ENCODE measurements at places on chromosomes 3 and 15.
A peak's percentile ranks its signal among the peaks of the same experiment; 100 is the strongest.

DNA sequence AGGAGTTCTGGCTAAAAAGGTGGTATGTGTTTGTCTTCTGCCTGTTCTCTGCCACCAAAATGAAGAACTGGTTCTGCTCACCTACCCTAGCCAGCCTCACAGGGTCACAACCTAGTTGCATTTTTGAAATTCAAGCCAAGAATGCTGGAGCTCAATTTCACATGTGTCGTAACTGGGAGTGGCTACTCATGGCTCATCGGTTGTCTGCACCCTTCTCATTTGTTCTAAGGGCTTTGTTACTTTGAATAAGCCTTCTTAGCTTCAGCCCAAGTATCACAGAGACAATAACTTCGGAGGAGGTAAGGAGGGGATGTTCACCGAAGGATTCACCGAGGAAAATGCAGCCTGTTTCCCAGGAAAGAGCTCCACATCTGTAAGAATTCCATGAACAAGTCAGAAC lies 134.3 kb upstream of the RARB start:
- no peak for DNase-seq

GRCh38 chr3:113728661-113729060 lies 17.4 kb downstream of the NAA50 start:
- no peak for DNase-seq

DNA sequence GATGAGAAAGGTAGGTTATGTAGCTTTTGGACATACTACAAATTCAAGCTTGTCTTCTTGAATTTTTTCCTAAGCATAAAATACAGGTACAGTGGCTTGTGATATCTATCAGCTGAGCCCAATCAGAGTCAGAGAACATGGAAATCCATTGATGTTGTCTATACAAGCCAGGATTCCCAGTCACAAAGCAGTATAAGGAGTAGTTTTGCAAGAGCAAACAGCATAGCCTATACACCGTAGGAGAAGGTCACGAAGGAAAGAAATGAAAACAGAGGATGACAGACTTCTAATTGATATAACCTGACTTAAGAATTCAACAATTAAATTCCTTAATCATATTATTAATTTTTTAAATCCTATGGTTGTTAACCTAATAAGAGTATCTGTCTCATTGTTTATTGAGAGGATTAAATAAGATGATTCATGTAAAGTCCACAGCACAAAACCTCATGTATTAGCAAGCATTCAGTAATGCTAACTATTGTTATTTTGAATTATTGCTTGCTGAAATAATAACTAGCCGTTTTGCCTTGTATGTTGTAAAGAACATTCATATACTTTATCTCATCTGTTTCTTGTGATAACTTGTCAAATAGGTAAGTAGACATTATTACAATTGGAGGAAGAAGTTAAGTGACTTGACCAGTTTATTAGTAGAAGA lies 276.6 kb upstream of the ZPLD1 start:
- DNase-seq = no peak

DNA sequence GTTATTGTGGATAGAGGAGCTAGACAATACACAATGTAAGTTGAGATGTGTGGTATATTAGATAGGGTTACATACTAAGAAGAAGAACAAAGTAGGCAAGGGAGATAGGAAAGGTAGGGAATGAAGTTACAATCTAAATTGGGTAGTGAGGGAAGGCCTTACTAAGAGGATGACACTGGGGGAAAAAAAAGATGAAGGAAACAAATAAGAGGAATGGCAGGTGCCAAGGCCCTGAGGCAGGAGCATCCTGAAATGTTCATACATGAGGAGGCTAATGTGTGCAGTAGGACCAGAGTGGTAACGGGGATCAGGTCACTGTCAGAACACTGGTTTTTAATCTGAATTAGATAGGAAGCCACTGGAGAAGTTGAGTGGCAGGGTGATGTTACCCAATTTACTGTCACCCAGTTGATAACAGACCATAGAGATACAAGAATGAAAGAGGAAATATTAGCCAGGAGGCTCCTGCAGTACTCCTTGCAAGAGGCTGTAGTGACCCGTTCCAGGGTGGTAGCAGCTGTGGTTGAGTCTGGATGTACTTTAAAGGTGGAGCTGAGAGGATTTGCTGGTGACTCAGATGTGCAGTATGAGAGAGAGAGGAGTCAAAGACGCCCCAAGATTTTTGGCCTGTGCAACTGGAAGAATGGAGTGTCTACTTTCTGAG lies 14.4 kb downstream of the RTP1 start:
- DNase-seq = no peak

DNA sequence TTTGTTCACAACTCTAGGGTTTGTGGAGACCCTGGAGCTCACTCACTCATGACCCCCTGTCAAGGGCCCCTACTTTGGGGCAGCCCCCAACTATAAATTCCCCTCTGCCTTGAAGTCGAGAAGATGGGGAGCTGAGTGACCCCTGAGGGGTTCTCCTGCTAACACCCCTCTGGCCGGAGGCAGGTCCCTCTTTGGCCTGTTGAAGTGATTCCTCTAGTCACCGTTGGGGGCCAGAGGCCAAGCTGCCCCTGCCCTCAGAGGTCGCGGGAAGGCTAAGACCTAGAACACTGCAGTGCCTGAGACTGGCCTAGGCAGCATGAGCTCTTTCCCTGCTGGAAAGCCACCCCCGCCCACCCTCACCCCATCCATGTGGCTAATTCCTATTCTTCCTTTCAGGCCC lies 15.4 kb upstream of the SKOR1 start:
- no peak for DNase-seq

DNA sequence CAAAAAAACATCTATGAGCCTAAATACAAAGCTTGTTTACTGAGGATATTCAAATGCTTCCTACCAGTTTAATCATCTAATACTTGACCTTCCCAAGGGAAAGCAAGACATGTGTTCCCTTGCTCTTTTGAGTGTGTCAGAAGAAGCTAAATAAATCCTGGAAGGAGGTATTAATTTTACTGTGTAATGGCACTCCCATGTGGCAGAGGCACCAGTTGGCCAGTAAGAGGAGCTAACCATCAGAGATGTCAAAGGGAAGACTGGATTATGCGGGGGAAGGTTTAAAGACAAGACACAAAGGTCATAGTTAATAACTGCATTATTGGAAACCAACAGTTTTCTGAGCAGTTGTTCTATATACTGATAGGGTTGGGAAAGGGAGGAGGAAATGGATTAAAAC lies 125.1 kb downstream of the SUCLG2 start:
- DNase-seq = no peak

GRCh38 chr15:25763954-25764353 lies 99.2 kb downstream of the ATP10A start:
- DNase-seq = no peak

DNA sequence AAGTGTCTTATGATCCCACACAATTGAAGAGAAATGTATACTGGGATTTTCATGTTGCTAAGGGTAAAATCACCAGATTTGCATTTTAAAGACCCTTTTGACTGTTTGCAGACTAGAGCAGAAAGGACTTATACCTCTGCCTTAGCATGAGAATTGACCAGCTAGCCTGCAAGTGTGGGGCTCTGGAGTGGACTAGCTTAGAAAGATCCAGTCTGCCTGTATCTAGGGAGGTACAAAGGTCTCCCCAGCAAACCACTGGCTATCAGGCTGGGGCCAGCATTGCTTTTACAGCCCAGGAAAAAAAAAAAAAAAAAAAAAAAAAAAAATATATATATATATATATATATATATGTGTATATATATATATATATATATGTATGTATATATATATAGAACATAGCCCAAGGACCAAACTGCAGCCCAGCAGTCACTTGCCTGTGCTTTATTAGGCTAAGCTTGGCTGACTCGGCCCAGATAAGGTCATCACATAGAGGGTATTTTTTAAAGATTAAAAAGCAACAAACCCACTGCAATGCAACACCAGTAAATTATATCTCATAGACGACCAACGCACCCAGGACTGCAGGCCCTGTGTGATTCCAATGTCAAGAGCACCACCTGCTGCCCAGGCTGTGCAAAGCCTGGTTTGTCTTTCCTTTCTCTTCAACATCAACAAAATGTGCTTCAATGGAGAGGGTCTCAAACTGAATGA lies 63.7 kb downstream of the DCLK3 start:
- DNase-seq = peak; percentile 10

DNA sequence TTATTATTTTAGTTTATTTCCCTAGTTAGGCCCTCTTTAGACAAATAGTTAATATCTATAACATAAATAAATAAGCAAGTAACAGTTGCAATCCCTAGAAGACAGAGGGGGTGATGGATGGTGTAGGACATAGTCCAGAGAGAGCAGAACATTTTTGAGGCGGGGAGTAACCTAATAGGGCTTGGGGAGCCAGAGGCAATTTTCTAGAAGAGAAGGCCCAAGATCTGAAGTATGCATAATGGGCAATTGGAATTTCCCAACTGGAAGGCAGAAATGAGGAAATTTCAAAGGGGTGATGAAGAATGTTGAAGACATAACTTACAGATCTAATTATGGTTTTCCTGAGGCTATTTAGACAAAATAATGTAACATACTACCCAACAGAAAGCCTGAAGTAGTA lies 525.7 kb downstream of the TUSC7 start:
- no peak for DNase-seq

DNA sequence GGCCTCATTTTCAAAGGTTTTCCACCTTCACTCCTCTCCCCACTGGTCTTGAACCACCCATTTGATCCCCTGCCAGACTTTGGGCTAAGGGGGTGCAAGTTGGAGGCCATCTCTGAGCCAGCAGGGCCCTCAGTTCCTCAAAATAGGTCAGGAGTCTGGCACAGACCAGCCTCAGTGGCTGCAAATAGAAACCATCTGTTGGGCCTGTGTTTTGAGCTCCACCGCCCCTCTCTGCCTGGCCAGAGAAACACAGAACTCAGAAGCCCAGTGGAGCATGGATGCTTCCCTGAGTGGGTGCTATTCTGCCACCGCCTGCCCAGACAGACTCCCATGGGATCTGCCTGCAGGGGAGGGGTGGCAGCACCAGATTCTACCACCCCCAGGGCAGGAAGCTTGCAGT lies 56.3 kb downstream of the CORO2B start:
- no peak for DNase-seq

- DNase-seq = no peak
Observed at GRCh38 chr15:31358957-31359701, 32.5 kb downstream of the KLF13 start.

- peak; percentile 78 for DNase-seq
Observed at GRCh38 chr3:46538803-46539442, 27.2 kb downstream of the LRRC2 start.

DNA sequence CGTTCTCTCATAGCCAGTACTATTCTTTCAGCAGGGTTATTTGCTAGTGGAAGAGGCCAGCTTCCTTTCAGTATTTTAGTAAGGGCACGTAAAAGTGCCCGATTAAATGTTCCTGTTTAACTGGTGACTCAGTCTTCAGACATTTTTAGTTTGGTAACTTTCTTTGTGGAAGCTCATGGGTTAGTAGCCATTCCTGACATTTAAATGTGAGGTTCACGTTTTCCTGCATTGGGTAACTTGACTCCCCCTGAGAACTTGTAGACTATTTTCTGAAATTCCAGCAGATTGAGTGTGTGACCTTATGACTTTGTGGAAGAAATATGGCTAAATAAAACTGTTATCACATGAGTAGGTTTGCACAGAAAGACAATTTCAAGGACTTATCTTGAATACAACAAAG lies 16.9 kb downstream of the ABHD2 start:
- DNase-seq = no peak

DNA sequence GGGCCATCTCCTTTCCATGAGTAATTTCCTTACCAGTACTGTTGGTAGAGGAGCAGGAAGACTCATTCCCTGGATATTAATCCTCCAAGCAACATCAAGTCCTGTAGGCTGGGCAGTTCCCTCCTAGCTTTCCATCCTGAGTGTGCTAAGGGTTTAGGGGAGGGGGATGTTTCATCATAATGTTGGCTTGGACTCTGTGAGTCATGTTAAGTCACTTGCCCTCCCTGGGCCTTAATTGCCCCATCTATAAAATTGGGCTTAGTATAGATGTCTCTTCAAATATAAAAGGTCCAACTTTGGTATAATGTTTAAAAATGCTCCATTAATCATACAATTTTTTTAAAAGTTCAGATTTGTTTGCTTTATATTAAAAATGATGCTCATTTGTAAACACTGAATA lies 52.7 kb downstream of the TLE3 start:
- DNase-seq = no peak

- no peak for DNase-seq
Observed at GRCh38 chr3:190000861-190001196, 119.9 kb downstream of the P3H2 start.

DNA sequence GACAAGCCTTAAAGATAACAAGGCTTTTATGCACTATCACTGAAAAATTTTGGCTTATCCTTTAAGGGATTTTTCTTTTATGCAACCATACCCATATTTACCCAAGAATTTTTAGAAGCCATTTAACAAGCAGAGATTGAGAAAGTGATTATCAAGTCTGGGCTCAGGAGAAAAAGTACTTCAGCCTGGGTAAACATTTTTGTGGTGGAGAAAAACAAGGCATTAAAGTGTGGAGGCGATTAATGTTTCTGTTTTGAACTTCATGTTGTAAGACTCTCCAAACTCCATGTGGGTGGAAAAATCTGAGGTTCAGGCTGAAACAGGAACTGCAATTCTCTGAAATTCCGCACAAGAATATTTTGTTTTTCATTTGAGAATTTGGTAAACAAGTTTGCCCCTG lies 260.4 kb upstream of the KCNMB2 start:
- no peak for DNase-seq

DNA sequence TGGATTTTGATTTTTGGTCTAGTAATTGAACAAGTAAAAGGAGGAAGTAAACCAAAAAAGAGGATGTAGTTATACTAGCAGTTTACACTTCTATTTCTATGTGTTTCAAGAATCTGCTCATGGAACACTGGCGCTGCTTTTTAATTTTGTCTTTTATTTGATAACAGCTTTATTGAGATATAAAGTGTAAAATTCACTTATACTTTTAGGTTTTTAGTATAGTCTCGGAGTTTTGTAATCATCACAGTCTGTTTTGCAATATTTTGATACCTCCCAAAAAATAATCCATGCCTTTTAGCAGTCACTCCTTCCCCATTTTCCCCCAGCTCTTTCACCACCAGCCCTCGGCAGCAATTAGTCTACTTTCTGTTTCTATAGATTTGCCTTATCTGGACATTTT lies 18.0 kb downstream of the UBE2E2 start:
- no peak for DNase-seq

DNA sequence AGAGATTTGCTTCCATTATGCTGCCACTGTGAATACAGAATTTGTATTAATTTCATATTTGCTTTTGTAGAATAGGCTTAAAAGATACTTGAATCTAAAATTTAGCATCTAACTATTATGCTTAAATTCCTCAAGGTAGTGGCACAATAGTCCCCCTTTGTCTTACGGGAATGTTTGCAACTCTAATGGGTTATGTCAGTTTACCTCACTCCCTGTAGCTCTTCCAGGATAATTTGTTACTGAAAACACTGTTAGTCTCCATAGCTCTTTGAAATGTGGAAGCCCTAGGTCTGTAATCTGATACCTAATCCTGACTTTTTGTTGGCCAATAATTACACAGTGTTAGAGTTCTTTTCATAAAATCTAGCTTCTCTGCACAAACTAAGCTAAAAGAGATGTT lies 433.4 kb downstream of the PYDC2 start:
- no peak for DNase-seq

- no peak for DNase-seq
Observed at GRCh38 chr3:58779934-58780333, 113.4 kb upstream of the FAM3D start.

GRCh38 chr3:178271740-178272387 lies 264.4 kb upstream of the KCNMB2 start:
- DNase-seq = no peak

- DNase-seq = no peak
Observed at GRCh38 chr3:113035387-113035982, 44.7 kb downstream of the GTPBP8 start.

GRCh38 chr3:151386056-151386455 lies 1.5 kb upstream of the P2RY12 start:
- no peak for DNase-seq
